ENCODE measurements at places on chromosomes 12 and 14.

DNA sequence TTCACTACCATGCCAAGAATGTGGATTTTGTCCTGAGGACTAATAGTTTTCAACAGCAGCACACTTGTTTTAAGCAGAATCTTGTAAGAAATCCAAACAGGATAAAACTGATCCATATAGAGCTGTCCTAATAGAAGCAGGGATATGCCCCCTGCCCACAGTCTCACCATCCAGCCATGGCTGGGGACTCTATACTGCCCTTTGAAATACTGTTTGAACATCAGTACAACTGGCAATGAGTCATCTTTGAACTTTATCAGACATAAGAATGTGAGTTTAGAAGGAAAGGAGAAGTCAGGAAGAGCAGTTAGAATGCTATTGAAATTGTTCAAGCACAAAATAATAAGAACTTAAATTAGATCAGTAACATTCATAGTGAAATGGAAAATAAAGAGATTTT, 3.8 kb upstream of the C12orf42 start:
- no peak for DNase-seq

DNA sequence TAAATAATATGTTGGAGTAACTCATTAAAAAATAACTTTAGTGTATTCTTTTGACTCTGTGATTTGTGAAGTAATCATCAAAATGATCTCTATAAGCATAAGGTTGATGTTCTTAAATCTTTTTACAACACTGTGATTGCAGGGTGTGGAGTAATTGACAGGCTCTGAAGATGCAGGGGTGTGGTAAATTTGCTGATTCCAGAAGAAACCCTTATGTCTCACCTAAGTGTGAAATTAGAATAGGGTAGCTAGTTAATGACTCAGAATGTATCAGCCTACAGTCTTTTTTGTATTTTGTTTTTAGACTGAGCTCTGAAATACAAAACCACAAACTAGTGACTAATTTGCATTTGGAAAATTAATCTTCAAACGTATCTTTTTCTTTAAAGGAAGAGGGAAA, 5.9 kb downstream of the PRPF39 start:
- DNase-seq: peak; percentile 82

GRCh38 chr12:33825986-33826602, 196.2 kb upstream of the ALG10 start:
- DNase-seq: no peak

GRCh38 chr12:57243521-57244311, 7.3 kb downstream of the STAC3 start:
- DNase-seq: peak; percentile 65

GRCh38 chr12:39252628-39253027, 190.3 kb downstream of the KIF21A start:
- no peak for DNase-seq

GRCh38 chr12:6672143-6672542, 9.2 kb upstream of the ING4 start:
- no peak for DNase-seq

Measured in HCEC 1CT (cell line).